Stimulated activated CD8-positive, alpha-beta memory T cell treated with anti-CD3 and anti-CD28 coated beads, Interleukin-15, amount 100 ng/mL, for 48 hours (primary cell): ENCODE measurements at places on chromosomes 16 and 17.

DNA sequence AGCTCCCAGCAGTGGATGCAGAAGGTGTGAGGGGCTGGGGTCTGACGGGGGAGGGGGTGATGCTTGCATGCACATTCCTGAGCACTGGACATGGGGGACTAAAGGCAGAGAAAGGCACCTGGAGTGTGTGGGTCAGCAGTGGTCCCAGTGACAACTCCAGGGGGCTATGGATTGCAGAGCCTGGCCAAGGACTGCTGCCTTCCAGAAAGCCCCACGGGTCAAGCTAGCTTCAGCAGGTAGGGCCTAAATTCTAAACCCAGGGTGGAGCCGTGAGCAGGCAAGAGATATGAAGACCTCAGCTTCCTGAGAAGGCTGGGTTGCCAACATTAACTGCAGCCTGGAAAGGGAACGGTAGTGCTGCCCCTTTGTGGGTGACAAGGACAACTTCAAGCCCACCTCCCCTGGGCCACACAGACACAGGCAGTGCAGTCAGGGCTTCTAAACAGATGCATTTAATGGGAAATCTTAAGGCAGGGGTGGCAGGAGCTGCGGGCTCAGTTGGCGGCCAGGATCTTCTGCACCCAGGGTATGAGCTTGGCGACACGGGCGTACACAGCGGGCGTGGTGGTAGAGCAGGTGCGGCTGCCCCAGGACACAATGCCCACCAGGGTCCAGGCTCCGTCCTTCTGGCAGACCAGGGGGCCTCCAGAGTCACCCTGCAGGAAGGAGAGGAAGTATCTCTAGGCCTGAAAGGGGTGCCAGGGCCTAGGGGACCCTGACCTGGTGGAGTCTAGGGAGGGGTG is 3.1 kb downstream of the CTRB2 start:
- DNase-seq, result no peak

DNA sequence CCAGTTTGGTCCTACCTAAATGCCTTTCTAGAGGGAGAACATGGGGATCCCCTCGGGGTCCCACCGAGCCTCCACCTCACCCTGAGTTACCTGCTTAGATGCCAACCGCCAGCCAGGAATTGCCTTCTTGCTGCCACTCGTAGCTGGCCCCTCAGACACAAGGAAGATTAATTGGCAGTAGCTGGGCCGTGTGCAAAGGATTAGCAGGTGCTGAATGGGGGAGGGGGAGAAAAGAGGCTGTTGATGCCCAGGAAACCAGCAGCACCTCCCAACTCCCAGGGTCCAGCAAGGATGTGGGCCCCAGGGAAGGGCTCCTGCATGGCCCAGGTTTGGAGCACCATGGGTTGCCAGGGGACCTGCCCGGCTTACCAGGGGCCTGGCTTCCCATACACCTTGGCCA is at the start of gene CNGB1:
TSS of gene CNGB1 (minus strand) at position 159 of the 400 bp plus-strand sequence. CDS start 3,842 bp downstream, outside the sequence.
- DNase-seq, result no peak

- no peak for DNase-seq
Measured at GRCh38 chr17:75011401-75012095, 922 bp upstream of the MRPL58 start.

GRCh38 chr17:4249452-4250029 is 14.2 kb downstream of the ANKFY1 start:
- no peak for DNase-seq

GRCh38 chr17:57662041-57662440 is 83.1 kb downstream of the CCDC182 start:
- DNase-seq, result no peak

DNA sequence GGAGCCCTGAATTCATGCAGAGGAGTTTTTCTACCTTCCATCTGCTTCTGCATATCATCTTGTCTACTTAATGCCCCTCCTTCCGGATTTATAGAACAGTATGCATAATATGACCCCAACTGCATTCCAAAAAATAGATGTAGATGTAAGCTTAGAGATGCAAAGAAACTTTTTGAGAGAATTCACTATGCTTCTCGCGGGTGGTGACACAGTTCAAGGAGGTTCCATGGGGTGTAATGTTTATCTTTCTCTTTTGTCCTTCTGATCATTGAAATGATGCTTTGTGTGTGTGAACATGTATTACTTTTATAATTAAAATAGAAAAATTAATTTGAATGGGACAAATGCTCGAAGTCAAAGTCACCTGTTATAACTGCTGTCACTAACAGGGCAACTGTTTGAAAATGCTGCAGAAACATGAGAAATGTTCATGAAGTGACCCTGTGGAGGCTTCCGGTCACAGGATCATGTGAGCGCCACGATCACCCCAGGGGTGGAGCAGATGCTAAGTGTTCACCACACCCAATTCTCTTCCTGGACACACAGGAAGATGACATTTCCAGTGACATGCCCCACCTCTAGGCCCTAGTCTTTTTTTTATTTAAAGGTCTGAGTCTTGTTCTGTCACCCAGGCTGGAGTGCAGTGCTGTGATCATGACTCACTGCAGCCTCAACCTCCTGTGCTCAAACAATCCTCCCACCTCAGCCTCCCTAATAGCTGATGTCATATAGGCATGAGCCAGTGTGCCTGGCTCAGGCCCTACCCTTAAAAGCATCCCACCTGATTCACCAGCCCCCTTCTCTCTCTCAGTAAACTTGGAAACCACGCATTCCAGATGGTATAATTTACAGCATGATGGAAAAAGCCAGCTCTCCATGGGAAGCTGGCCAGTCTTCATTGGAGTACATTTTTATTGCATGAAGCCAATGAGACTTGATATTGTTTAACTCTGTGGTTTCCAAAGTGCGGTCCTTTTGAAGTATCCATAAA is 21.0 kb upstream of the AGRP start:
- DNase-seq, result no peak

GRCh38 chr16:67773099-67773498 is 33.3 kb downstream of the RANBP10 start:
- no peak for DNase-seq

DNA sequence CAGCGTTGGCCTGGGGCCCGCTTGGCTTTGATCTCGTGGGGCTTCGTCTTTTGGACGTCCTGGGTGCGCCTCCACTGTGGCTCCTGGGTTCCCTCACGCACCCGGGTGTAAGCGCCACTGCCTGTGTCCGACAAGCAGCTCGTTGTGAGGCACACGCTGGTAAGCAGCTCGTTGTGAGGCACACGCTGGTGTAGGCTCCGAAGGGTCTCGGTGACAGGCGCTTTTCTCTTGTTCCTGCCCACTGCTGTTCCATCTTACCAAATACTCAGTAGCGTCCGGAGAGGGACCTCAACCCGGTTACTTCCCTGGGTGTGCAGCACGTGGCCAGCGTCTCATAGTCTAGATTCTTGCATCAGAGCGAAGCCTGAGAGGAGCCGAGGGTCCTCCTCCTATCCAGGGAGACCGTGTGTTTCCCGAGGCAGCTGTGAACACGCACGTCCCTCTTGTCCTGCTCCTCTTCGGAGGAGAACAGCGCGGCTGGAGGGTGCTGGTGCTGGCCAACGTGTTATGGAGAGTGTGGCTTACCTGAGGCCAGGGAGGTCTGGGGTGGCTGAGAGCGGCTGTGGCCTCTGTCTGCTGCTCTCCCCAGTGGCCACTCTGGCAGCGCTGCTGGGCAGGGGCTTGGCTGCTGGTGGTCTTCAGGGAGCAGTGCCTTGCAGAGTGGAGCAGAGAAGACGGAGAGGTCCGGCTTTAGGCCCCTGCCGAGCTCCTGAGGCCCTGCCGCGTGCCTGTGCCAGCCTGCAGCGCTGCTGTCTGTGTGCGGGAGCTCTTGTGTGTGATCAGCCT is 32.1 kb upstream of the ZNF750 start:
- no peak for DNase-seq

GRCh38 chr17:51374209-51374608 is 113.9 kb downstream of the UTP18 start:
- DNase-seq, result no peak

- no peak for DNase-seq
Measured at GRCh38 chr17:6666077-6666521, 14.5 kb downstream of the C17orf100 start.

- DNase-seq, result no peak
Measured at GRCh38 chr16:81514041-81514559, 69.5 kb downstream of the CMIP start.

DNA sequence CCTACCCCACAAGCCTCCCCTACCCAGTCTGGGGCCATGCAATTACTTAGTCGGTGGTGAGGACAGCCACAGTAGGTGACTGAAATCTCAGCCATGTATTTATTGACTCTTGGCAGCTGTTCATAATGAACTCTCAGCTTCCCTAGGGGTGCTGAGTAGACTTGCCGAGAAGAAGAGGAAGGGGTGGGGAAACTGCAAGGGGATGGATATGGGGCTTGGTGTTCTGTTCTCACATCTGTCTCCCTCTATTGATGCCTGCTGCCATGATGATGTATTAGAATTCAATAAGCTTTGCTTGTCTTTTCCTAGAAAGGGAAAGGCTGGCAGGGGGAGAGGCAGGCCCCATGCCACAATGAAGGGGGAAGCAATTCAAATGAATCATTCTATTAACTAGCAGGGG is 112.9 kb downstream of the GP2 start:
- DNase-seq, result no peak

DNA sequence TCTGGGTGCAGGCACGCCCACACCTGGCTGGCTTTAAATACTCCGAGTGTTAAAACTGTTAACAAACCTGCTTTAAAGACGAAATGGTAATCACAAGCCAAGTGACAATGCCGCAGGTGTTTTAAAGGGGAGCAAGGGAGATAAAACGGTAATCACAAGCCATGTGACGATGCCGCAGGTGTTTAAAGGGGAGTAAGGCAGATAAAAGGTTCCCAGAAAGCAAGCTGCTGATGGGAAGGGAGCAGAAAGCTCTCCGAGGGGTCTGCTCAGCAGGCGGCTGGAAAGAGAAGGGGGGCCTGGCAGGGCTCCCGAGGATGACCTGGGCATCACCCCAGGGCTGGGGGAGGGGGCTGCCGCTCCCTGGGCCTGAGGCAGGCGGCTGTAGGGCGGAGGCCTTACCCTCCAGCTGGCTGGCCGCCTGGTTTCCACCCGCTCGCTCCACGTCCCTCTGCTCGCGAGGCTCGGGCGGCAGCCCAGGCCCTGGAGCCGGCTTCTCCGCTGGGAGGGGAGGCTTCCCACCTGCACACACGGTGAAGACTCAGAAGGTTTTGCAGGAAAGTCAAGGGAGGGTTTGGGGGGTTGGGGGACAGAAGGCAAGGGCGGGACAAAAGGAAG is 12.1 kb downstream of the NDUFAF8 start:
- no peak for DNase-seq

DNA sequence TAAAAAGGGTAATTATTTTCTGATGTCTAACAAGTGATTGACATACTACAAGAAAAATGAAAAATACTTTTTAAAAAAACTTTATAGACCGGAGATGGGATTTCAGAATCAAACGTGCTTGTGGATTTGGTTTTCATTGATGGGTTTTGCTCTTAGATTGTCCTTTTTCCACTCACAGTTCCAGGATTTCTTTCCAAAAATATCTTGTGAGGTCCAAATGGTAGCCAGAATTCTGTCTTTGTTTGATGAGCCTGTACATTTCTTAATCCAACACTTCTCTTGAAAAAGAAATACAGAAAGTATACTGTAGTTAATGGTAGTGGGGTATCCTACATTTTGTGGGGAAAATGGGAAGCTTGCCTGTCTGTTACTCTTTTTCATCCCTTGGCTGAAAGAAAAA is 329.3 kb downstream of the KCNJ2 start:
- DNase-seq, result no peak

DNA sequence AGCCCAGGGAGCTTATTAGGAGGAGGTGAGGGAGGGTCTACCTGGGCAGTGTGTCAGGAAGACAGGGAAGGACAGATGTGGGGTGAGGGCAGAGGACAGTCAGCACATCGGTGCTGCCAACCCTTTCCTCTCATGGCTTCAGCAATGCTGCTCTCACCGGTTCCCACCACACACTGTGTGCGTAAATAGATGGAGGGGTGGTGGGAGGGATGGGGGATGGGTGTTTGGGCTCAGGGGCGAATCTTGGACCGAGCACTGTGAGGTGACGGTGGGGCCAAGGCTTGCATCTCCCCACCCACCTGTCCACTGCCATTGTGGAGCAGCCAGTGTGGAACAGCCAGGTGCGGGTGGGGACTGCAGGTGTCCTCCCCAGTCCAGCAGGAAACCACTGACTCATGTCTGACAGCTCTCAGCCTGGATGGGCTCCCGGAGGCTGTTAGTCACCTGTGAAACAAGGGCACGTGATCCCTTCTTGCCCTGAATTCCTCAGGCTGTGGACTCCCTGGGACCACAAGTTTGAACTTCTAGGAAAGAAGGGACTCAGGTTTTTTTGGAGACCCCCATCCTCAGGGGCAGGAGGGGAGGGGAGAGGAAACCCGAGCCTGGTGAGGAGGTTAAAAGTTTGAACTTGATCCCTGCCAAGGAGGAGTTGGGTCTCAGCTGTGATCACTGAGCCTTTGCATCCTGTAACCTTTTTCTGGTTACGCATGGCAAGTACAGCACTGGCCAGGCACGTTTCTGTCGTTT is 42.7 kb upstream of the SMPD3 start:
- no peak for DNase-seq

- DNase-seq, result no peak
Measured at GRCh38 chr17:5284681-5285080, 2.6 kb downstream of the RABEP1 start.

DNA sequence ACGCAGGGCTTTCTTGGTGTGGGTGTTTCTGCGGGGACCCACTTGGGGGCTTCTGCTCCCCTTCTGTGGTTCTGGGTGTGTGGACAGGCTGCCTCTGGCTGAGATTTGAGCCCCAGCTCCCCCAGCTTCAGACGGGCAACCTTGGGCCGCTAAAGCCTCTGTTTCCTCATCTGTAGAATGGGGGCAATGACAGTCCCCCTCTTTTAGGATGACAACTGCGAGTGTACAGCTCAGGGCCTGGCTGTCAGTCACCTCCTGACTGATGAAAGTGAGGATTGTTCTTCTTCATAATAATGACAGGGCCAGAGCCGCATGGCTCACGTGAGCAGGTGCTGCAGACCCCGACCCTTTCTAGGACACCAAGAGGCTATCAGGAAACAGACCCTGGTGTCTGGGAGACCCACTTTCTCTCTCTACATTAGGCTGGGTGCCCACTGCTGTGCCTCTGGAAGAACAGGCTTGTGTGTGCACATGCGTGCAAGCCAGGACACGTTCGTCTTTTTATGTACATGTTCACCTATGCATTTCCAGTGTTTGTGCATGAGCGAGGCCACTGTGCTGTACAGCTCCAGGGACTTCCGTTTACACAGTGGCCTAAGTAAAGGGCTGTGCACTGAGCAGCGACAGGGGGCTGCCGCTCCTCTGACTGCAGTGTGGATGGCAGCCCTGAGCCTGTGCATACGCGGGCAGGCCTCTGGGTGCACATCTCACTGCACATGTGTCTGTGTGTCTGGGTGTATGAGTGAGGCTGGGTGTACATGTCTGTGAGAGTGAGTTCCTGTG is 4.6 kb downstream of the SPNS3 start:
- DNase-seq, result no peak

GRCh38 chr16:71574702-71575101 is 2.2 kb downstream of the TAT start:
- DNase-seq, result no peak

DNA sequence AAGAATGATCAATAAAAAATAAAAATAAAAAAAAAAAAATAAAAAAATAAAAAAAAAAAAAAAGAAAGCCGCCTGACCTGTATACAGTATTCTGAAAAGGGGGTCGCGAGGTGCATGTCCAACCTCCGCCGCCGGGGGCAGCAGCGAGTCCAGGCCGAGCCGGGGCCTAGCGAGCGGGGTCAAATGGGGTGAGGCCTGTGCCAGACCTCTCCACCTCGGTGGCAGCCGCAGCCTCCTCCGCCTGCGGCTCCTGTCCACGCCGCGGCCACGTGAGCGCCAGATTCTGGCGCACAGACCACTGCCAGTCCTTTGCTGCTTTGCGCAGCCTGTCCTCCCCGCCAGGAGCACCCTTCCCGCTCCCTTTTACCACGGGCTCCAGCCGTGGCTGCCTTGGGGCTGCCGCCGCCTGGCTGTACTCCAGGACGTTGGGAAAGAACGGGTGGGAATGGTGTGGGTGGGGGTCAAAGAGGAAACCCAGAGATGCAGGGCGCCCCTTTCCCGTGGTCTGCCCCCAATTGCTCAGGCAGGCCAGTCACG is 2.4 kb upstream of the BCKDK start:
- peak; percentile 80 for DNase-seq
